Hematopoietic multipotent progenitor cell treated with erythropoietin and hydrocortisone succinate and interleukin-3 and kit ligand, for 17 days (in vitro differentiated cells): ENCODE measurements at places on chromosomes 5 and 9.

DNA sequence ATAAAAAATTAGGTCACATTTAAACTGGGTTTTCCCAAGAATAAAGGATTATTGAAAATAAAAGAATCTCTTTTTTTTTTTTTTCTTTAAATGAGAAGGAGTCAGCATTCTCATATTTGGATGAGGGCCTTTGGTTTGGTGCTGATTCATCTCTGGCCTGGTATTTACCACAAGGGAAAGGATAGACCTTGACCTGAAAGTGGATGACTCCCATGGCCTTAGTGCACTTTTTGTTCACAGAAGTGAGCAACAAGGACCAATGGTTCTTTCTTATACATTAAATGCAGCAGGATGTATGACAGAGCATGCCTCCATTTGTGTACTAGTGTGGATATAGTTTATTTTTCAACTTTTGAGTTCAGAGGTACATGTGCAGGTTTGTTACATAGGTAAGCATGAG, 6.9 kb downstream of the YTHDC2 start:
- no peak for DNase-seq

DNA sequence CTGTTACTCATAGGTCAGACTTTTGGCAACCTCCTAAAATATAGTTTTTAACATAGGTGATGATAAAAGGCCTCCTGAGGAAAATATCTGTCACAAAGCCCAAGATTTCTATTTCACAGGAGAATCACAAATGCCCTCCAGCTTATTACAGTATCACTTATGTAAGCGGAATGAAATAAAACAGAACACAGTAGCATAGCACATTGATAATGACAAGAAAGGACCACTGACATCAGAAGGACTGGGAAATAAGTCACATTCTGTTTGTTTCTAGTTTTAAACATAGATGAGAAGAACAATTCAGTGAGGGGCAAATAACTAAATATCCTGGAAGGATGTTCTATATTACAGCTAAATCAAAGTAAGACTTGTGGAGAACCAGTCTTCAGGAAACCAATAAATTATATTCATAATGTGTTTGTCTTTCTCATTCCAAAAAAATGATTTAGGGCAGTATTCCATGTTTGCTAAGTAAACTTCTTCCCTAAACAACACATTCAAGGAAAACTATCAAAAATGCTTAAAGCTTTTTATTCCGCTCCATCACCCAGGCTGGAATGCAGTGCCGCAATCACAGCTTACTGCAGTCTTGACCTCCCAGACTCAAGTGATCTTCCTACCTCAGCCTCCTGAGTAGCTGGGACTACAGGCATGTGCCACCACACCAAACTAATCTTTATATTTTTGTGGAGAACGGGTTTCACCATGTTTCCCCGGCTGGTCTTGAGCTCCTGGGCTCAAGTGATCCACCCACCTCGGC, 20.8 kb upstream of the CTNNAL1 start:
- no peak for DNase-seq

GRCh38 chr9:97076238-97076637, 37.3 kb upstream of the CTSV start:
- no peak for DNase-seq

GRCh38 chr9:86924206-86924605, 23.1 kb downstream of the GAS1 start:
- no peak for DNase-seq

DNA sequence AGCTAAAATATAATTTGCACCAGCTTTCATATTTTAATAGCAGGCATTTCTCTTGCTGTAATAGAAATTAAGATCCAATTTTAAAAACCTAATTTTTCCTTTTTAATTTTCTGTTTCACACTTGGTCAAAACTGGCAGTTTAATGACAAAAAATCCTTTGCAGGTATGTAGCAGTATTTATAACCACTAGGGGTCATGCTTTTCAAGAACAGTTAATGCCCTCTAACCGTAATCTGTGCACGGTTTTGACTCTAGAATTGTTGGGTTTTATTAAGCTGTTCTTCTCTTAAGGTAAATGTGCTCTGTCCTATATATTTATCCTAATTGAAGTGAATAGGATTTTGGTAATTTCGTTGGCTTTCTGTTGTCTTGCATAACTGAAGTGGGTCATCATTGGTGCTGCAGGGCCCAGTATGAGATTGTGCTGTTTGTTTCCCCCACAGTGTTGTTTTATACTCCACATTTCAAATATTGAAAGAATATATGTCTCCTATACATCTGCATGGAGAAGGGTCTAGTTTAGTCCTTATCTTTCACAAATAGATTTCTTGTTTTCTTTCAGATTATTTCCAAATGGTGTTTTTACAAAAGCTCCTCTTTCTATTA, 107.4 kb downstream of the SCAMP1 start:
- DNase-seq: peak; percentile 39

GRCh38 chr5:142312399-142312798, 12.4 kb downstream of the SPRY4 start:
- no peak for DNase-seq

DNA sequence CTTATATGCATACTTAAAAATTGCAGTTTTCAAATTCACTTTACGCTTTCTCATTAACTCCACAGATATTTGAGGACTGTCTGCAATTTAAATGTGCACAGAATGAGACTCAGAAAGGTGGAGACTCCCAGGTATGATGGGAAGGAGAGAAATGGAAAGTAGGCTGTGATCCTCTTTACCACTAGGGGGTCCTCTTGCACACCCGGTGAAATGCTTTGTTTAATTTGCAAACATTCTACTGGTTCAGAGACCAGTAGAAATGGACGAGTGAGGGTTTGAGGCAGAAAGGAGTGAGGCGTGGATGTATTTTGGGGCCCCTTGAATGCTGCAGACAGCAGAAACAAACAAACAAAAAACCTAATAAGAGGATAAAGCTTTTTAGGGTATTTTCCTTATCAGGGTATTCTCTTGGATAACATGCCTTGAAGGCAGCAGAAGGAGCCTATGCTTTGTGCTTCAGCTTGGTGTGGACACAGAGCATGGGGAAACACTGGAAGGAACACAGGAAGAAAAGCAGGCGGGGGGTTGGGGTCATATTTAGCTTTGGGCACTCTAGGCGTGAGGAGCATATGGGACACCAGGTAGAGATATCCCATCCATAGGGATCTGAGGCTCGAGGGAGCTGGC, 410.1 kb downstream of the DMRT2 start:
- DNase-seq: no peak

- no peak for DNase-seq
These were observed 390.3 kb downstream of the CAAP1 start for GRCh38 chr9:26502311-26502710.

DNA sequence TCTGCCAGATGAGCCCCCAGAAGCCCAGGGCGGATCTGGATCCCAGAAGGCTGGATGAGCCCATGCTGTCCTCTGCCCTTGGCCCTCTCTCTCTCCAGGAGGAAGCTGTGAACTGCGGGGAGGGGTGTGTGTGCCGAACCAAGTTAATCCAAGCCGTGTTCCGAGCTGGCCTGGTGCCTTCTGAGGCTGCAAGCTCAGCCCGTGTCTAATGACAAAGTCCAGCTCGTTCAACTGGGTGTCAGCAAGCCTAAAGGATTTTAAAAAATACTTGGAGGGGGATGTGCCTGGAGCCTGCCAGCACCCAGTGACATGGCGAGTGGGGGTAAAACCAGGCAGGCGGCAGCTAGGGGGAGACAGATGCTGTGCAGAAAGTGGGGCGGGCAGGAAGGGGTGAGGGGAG, 8.0 kb downstream of the STC2 start:
- DNase-seq: no peak

DNA sequence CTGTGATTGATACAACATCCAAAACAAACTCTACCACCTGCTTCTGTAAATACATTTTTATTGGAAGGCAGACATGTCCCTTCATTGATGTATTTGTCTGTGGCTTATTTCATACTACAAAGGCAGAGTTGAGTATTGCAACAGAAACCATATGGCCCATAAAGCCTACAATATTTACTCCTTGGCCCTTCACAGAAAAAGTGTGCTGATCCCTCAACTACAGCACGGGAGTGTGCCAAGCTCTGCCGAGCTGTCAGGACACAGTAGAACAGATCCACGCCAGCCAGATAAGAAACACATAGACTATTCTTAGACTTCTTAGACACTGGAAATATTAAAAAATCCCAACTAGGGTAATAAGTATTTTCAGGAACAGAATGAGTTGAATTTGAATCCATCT, 13.2 kb downstream of the TICAM2 start:
- DNase-seq: no peak

DNA sequence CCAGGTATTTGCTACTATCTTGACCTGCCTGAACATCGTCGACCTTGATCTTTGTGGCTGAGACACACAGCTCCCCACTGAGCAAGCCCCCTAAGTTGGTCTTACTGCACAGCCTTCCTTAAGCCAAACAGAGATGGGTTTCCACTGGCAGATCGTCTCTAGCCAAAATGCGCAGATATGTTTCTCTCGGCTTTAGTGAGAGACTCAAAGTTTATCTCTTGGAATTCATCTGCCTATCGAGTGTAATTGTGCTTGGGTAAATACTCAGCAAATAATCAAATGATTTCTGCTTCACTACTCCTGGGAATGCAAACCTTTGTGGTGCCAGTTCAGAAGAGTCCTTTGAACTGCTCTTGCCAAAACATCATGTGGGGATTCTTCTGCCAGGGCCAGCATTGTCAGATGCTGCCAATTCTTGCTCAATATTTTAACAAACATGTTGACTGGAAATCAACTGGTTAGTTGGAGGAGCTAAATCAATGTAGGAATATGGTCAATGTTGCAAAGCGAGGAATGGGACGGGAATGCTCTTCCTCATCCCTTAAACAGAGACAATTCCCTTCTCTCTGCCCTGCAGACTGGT, 141.2 kb upstream of the SLC28A3 start:
- DNase-seq: no peak

GRCh38 chr9:116661037-116661954, 25.8 kb upstream of the TRIM32 start:
- peak; percentile 31 for DNase-seq

GRCh38 chr9:16626577-16627130, 243.8 kb downstream of the BNC2 start:
- DNase-seq: no peak

GRCh38 chr5:68528821-68529273, 313.3 kb downstream of the PIK3R1 start:
- no peak for DNase-seq

DNA sequence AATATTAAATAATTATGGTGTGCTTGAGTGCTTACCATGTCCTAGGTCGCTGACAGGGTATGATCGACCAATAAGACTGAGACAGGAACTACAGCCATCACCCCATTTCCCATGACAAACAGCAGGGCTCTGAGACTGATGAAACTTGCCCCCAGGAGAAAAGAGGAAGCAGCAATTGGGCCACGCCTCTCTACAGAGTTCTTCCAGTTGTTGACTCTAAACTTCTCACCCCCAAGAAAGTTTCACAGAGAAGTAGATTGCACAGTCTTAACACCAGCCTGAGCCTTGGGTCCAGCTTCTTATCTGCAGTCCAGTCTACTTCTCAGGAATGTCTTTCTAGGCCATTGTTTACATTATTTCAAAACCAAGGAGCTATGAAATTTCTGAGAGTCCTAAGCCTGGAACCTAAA, 182.2 kb upstream of the ANKRD55 start:
- no peak for DNase-seq
